ENCODE measurements at places on chromosomes 5 and 9.

DNA sequence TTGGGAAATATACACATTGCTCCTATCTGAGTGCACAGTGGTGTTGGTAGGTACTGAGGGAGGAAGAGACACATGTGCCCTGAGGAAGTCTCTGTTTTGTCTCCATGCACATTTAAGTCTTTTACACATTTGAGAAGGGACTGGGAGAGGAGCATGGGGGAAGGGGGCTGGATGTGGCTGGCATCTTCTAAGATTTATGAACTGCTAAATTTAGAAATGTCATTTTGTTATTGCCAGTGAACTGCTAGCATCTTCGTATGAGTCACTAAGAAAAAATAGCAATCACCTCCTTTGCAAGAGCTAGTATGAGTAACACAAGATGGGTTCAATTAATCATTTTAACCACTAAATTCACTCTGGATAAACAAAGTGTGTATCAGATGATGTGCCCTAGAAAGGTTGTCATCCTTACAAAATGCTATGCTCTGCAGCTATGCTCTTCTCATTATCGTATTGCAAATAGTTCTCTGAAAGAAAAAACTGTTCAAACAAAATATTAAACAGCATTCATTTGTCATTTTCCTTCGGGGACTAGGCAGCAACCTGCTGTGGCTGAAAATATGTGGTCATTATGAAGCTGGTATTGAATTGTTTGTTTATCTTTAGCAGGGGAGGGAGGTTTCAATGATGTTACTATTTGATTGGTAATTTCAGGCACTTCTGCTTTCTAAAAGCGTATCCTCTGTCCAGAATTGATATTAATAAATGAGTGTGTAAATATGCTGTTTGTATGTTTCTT, 236.5 kb downstream of the DMRTA1 start:
- peak; percentile 71 for DNase-seq

- DNase-seq = no peak
Measured at GRCh38 chr9:89701221-89701798, 96.5 kb downstream of the GADD45G start.

DNA sequence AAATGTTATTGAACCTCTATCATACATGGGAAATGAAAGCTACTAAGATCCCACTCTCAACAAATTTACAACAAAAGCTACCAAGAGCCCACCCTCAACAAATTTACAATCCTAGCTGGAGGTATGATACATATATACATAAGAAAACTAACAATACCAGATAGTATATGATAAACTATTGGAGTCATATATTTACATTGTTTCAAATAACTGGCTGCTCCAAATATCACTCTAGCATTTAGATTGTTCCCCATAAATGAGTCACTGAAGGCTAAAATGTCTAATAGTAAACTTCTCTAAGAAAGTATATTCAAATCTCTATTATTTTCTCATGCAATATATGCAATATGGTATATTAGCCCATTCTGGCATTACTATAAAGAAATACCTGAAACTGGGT, 151.1 kb downstream of the TMEM161B start:
- no peak for DNase-seq

GRCh38 chr9:116360989-116361388, 207.4 kb downstream of the PAPPA start:
- no peak for DNase-seq

- DNase-seq = no peak
Measured at GRCh38 chr9:136928591-136928990, 15.9 kb downstream of the FBXW5 start.

DNA sequence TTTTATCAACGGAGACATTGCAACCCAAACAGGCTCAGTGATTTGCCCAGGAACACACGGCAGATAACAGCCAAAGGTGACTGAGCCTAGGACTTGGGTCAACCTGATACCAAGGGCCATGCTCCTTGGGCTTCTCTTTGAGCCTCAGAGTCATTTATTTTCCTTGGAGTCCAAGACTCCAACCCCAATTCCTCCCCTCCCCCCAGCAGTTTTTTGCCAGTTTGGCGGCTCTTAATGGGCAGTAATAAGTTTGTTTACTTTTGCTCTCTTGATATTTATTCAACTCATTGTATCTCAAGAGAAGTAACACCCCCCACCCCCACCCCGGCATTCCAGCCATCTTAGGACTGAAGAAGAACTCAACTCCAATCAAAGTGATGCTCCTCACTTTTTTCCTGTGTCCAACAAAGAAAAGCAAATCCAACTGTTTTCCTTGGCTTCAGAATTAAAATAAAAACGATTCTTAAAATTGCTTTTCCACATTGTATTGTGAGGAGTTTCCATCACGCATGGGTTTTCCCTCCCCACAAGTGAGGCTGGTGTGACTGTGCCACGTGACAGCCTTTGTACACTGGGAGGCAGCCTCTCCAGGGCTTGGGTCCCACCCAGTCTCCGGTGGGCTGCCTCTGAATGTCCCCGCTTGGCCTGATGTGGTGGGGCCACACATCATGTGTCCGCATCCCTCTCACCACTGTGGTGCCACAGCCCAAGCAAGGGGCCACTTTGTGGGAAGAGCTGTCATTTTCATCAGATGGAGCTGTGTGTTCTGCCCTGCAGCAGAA, 9.1 kb downstream of the ANGPTL2 start:
- DNase-seq = no peak

- DNase-seq = no peak
Measured at GRCh38 chr9:104794070-104794469, 30.1 kb downstream of the NIPSNAP3B start.

- DNase-seq = peak; percentile 56
Measured at GRCh38 chr5:36363101-36363500, 61.4 kb upstream of the RANBP3L start.

GRCh38 chr5:116571568-116572349, 2.9 kb downstream of the SEMA6A start:
- DNase-seq = no peak

GRCh38 chr9:96317335-96317980, 15.5 kb upstream of the HSD17B3 start:
- DNase-seq = peak; percentile 61

- DNase-seq = peak; percentile 38
Measured at GRCh38 chr9:21830589-21830988, 28.2 kb downstream of the MTAP start.

GRCh38 chr5:151181818-151182523, 24.4 kb upstream of the ANXA6 start:
- no peak for DNase-seq

GRCh38 chr9:99682870-99683269, 138.8 kb upstream of the NR4A3 start:
- DNase-seq = no peak

DNA sequence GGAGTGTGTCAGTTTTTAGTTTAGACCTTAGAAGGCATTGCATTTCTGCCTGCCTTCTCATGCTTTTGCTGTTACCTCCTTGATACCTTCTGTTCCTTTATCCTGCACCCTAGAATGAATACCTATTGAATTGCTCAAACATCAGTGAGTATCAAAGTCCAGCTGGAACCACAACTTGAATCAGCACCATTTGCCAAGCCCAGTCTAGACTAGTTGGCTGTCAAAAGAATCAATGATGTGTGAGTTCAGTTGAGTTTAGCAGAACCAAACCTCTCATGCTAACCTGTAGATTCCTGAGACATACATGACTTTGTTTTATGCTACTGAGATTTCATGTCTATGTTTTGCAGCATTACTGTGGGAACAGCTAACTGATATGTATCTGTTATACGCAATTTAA, 116.6 kb downstream of the FAM170A start:
- DNase-seq = no peak

DNA sequence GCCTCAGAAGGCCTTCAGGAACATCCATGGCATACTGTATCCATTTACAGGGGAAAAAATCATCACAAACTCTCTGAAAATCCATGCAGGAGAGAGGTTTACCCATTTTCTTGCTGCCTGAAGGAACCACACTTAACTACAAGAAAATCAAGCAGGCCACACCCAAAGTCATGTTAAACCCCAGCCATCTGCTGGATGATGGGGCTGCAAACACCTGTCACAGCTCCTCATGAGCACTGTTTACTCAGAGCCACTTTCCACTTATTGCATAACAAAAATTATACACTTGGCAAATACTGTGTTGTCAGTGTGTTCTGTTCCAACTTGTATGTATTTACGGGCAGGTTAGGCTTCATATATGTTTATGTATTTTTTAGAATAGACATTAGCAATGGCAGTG, 35.8 kb downstream of the PPIC start:
- DNase-seq = no peak

GRCh38 chr5:80181618-80182211, 74.1 kb downstream of the SERINC5 start:
- DNase-seq = no peak

DNA sequence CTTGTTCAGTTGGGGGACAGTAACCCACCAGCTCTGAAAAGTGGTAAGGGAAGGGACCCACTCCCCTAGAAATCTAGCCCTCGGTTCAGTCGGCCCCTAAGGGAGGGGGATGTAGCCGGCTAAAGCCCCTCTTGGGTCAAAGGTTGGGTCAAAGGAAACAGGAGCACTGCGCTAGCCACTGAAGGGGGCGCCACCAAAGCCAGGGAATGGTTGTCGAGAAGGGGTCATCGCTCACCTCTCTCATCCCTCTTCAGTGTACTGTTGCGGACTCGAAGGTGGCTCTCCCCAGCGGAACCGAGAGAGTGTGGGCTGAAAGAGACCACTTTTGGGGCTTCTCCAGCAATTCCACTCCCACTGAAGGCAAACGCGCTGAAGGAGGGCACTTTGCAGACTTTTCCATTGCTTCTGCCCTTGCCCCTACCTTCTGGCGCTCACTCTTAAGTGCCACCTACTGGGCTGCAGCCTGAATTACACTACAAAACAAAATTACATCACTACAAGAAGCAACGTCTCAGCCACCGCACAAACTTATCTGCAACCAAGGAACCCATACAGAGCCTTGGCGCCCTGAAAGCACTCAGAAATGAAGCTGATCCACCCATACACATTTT, 396.9 kb downstream of the PDE4D start:
- DNase-seq = peak; percentile 56

GRCh38 chr9:81753436-81753835, 64.1 kb upstream of the TLE1 start:
- no peak for DNase-seq

- no peak for DNase-seq
Measured at GRCh38 chr9:15268317-15268716, 38.7 kb downstream of the TTC39B start.

DNA sequence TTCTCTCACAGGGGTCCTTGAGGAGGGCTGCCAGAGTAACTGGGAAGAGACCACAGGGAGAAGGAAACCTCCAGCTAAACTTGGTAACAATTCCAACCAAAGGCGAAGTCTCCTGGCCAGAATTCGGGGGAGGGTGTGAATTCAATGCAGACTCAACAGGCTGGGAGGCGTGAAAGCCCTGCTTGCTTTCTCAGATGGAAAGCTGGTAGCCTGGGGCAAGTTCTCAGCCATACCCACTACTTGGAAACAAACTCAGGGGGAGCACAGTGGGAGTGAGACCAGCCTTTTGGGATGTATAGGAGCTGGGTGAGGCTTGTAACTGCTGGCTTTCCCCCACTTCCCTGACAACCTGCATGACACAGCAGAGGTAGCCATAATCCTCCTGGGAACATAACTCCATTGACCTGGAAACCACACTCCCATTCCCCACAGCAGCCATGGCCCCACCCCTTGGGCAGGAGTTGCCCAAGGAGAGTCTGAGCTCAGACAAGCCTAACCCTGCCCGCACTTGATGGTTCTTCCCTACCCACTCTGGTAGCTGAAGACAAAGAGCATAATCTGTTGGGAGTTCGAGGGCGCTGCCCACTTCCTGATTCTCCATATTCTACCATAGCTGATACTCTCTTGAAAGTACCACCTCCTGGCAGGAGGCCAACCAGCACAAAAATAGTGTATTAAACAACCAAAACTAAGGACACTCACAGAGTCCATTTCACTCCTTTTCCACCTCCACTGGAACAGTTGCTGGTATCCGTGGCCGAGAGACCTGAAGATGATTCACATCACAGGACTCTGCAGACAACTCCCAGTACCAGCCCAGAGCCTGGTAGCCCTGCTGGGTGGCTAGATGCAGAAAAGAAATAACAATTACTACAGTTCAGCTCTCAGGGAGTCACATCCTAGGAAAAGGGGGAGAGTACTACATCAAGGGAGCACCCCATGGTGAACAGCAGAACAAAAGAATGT, 123.8 kb downstream of the FAM170A start:
- no peak for DNase-seq

GRCh38 chr5:173340984-173341383, 12.8 kb upstream of the STC2 start:
- no peak for DNase-seq

DNA sequence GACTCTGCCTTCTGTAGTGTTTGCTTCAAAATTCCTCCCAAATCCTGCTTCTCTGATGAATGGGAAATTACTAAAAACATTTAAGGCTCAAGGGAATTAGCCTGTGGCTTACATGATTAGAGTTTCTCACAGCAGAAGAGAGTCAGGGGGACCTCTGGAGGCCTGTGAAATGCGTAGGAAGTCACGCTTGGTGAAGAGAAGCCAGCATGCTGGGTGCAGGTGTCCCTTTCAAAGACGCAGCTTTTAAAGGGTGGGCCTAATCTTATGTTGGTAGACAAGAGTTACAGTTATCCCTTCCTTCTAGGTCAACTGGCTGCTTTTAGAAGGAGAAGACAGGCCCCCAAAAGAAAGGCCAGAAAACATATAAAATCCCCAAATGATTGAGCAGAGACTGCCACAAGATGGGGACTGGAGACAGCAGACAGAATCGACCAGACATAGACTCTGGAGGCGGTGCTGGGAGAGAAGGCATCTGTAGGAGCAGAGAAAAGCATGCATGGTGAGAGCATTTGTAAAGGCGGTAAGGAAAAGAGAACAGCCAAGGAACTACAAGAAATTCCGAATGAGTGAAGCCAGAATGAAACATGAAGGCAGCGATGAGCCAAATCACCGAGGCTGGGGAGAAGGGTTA, 42.3 kb downstream of the B4GALT1 start:
- DNase-seq = no peak

GRCh38 chr9:26321935-26322334, 570.7 kb downstream of the CAAP1 start:
- no peak for DNase-seq

GRCh38 chr5:32127711-32128110, 46.4 kb downstream of the GOLPH3 start:
- DNase-seq = no peak

GRCh38 chr9:95102001-95102433, 215.5 kb downstream of the FANCC start:
- no peak for DNase-seq

GRCh38 chr5:92565673-92566072, 1015.3 kb downstream of the NR2F1-AS1 start:
- no peak for DNase-seq

- no peak for DNase-seq
Measured at GRCh38 chr5:83487155-83487554, 15.6 kb downstream of the VCAN start.

- DNase-seq = no peak
Measured at GRCh38 chr9:8764051-8764450, 964.5 kb upstream of the DMAC1 start.

GRCh38 chr9:5578698-5579085, 50.2 kb upstream of the RIC1 start:
- peak; percentile 11 for DNase-seq
